ENCODE measurements at places on chromosomes 7 and 10.

GRCh38 chr10:3429676-3430075 lies 257.1 kb upstream of the PITRM1 start:
- no peak for DNase-seq

GRCh38 chr7:127810113-127810512 lies 158.1 kb downstream of the SND1 start:
- no peak for DNase-seq

- DNase-seq: no peak
Measured at GRCh38 chr10:52688899-52689298, 83.7 kb downstream of the MBL2 start.

DNA sequence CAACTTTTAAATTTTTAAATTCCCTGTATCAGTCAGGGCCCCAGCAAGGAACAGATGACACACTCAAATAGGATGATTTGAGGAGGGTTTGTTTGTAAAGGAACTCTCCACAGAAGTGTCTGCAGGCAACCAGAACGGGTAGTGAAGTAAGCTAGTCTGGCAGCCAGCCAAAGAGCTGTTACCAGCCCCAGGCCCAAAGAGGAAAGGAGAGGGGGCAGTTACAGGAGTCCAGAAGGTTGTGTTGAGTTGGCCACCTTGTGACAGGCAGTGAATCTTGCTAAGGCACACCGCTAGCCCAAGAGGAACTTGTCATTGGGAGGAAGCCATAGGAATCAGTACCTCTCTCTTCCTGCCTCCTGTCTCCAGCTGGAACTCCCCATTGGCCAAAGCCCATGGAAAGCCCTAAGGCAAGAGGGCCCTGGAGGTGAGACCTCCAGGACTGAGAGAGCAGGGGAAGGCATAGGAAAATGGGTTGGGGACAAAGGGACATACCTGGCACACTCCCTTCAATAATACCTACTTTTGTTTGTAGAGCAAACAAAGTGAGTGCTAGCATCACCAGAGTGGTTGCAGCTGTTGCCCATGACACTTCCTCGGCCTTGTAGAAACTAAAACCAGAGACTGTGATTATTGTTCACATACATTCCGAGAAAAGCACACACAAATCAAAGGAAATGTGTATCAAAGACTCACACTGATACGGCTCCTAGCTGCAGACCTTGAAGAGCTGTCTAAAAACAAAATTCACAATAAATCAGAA lies 25.4 kb upstream of the GATAD1 start:
- no peak for DNase-seq

GRCh38 chr7:151429560-151430331 lies 10.2 kb downstream of the CRYGN start:
- no peak for DNase-seq

GRCh38 chr10:109022417-109023049 lies 900.8 kb downstream of the XPNPEP1 start:
- DNase-seq: no peak

DNA sequence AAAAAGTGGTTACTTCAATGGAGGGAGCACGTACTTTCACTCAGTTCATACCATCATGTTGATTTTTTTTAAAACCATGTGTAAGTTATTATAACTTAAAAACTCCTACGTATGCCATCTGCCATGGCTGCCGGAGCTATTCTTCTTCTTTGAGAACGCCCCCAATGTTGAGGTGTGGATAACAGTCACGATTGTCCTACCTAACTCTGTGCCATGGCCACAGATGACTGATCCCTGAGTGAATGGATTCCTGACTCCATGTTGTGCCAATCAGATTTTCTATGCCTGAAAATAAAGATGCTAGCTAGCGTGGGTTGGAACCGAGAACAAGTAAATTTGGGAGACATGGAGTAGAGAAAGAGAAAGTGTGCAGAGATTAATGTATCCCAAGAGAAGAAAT lies 5.3 kb downstream of the MCMBP start:
- no peak for DNase-seq

DNA sequence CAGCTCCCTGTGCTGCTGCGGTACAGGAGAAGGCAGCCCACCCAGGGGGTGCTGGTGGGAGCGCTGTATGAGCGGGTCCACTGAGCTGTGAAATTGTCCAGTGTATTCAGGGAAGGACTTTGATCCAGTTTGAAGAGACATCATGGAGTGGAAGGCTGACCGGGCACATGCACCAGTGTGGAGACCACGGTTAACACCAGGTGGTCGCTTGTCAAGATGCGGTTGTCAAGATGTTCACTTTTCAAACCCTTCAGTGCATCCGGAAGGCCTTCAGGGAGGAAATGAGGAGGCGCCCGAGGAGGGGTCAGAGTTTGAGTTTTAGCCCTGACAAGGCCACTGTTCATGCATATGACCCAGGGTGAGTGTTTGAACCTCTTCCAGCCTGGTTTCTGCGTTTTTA lies 6.1 kb downstream of the DOCK1 start:
- DNase-seq: no peak

- no peak for DNase-seq
Measured at GRCh38 chr10:78579576-78579975, 489.2 kb upstream of the ZMIZ1 start.

DNA sequence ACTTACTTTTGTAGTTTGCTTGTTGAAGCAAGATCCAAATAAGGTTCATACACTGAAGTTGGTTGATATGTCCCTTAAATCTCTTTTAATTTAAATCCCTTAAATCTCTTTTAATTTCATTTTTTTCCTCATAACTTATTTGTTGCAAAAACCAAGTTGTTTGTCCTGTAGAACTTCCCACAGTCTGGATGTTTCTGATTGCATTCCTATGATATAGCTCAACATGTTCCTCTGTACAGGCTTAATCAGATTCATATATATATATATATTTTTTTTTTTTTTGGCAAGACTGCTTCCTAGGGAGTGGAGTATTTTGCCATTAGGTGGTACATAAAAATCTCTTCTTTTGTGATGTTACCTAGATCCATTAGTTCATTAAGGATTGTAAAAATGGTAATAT lies 174.9 kb upstream of the MKLN1 start:
- DNase-seq: peak; percentile 69

DNA sequence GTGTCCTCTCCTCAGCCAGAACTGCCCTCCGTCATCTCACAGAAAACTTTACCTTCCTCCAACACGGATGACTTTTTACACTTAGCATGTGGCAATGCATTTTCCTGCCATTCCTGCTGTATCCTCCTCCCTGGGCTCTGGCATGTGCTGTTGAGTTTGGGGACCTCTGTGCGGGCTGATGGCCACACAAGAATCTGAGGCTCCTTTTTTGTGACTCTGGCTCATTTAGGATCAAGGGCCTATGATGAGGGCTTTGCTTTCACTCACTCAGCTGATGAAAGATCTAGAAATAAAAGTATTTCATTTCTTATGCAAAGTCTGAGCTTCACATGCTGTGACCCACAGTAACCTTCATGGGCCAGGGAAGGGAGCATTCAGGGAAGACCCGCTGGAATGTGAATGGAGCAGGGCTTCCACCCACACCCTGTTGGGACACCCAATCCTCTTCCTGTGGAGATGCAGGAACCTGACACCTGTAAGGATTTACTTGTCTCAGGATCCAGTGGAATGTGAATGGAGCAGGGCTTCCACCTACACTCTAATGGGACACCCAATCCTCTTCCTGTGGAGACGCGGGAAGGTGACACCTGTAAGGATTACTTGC lies 500.3 kb upstream of the MKI67 start:
- DNase-seq: no peak

GRCh38 chr10:99658622-99659030 lies 683 bp upstream of the ENTPD7 start:
- peak; percentile 35 for DNase-seq

DNA sequence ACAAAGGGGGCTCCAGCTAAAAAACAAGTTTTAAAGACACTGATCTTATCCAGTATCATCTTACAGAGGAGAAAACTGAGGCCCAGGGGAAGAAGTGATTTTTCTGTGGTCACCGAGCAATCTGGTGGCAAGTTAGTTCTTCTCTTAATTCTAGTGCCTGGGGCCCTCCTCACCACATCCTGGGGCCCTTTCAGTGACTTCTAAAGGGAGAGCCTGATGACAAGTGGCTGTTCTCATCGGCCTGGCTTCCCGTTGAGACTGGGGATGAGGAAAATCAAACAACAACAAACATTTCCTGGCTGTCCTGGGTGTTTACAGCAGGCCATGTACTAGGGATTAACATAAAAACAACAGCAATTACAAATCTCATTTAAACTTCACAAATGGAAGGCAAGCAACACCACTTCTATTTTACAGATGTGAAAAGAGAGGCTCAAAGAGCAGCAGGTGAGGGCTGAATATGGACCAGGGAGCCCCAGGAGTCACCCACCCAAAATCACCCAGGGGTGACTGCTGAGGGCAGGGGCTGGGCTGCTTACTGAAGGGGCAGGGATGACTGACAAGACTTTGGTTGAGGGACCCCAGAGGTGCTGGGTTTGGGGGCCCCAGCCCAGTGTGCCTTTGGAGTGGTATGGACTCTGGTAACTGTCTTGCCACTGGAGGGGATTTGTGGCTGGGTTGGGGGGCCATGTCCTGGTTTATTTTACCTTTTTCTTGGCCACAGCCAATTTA lies 24.7 kb upstream of the MTPAP start:
- DNase-seq: no peak
